ENCODE measurements at places on chromosomes 3 and 15. TPM values are rescaled to one million over a fixed set of nuclear protein-coding genes. Genes with fewer than 3 reads are reported as not detected.

SENP8 gene
- 1.1 TPM for total RNA-seq

TMCO5A gene
- not detected for total RNA-seq

CEP63 gene
- 14.4 TPM for total RNA-seq

CFAP100 gene
- not detected for total RNA-seq

SPTBN5 gene
- total RNA-seq = 0.37 TPM

BUB1B gene
- total RNA-seq = 37.3 TPM

PRR20G gene
- 0.54 TPM for total RNA-seq

SSUH2 gene
- 0.90 TPM for total RNA-seq

SMCO1 gene
- not detected for total RNA-seq

GOLGA6B gene
- not detected for total RNA-seq

BRK1 gene
- total RNA-seq = 168 TPM

GPR62 gene
- total RNA-seq = not detected

LEKR1 gene
- 1.0 TPM for total RNA-seq

HTD2 gene
- total RNA-seq = 6.6 TPM

SHC4 gene
- total RNA-seq = 0.62 TPM

MNS1 gene
- 2.7 TPM for total RNA-seq

SNX22 gene
- total RNA-seq = 0.90 TPM

LRRC34 gene
- not detected for total RNA-seq

RLBP1 gene
- total RNA-seq = not detected

LRRC31 gene
- not detected for total RNA-seq

RHOV gene
- total RNA-seq = 5.1 TPM

FBXO40 gene
- not detected for total RNA-seq

SLC33A1 gene
- total RNA-seq = 16.2 TPM

TIGIT gene
- total RNA-seq = not detected

LPP gene
- total RNA-seq = 5.2 TPM
